ENCODE measurements at places on chromosomes 1 and 21. TPM values are rescaled to one million over a fixed set of nuclear protein-coding genes. Genes with fewer than 3 reads are reported as not detected.

GRCh38 chr1:201717286-201717685, 111.7 kb upstream of the IPO9 start:
- DNase-seq: no peak

Gene WNT3A
- polyA plus RNA-seq: not detected

DNA sequence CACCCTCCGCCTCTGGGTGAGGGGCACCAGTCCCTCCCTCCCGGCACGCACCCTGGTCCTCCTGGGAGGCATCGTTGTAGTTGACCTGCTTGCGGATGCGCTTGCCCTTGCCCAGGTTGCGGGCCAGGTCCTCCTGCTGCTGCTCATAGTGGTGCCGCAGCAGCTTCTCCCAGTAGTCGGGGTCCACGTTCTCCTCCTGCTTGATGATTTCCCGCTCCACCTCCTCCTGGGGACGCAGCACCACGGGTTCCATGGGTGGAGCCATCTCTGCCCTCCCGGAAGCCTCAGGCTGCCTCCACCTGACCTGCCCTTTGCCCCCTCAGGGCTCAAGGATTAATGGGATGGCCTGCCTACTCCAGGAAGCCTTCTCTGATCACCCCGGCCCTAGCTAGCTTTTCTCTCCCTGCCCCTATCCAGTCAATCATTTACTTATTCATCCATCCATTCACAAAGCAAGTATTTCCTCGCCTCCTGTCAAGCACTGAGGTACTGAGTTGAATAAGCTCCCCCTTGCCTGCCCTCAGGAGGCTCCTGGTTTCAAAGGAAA, 53.5 kb downstream of the CHD5 start:
- no peak for DNase-seq

DNA sequence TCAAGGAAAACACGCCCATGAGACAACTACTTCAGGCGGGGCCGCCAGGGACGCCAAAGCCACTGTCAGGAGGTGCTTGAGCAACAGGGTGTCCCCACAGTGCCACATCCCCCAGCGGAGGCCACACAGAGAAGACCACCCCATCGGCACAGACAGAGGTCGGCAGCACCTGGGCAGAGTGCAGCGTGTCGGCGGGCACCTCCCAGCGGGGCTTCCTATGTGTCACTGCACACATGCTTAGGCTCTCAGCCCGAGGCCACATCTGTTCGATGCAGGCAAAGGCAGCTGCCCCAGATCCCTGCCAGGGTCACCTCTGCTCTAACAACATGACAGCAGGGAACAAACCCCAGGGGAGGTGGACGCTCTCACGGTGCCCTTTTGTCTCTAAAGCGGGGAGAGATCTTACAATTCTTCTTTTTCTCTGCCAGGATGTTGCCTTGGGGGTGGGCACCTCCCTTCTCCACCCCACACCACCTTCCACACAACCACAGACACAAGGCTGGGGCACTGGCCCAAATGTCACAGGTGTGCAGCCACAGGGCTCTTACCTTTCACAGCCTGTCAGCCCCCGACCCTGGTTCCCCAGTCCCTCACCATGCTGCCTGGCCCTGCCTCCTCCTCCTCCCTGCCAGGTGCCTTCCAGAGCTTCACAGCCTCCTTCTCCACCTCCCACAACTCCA, 4.2 kb downstream of the KRTAP10-8 start:
- DNase-seq: no peak

DNA sequence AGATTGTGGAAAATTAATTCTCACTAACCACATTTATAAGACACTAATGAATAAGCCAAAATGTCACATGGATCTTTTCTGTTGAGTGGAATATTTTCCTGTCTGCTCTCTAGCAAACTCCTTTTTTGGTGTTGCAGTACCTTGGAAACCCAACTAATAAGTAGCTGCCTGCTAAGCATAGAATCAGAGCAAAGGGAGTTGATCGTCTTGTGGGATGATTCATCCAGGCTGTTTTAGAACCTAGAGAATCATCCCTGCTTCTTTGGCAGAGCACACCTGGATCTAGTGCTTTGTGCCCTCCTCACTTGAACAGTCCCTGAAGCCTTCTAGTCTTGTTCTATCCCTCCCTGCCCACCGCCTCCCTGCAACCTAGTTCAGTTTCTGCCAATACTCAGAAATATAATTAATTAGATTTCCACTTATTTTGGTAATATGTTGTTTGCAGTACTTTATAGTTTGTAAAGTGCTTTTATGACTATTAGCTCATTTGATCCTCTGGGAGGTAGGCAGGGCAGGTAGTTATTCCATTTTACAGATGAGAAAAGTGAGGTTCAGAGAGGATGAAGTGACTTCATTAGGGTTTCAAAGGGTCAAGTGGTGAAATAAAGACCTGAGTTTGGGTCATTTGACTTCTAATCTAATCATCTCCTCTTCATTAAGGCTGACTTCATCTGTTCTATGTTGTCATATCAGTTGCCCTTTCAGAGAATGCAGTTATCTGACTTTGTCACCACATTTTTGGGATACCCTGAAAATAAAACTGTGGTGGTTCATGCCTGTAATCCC, 2.5 kb downstream of the AGO4 start:
- no peak for DNase-seq

GRCh38 chr1:222529916-222530315, 18.0 kb downstream of the HHIPL2 start:
- DNase-seq: no peak

- peak; percentile 77 for DNase-seq
Measured at GRCh38 chr1:168799927-168800605, 71.1 kb upstream of the DPT start.

Gene RCSD1
- polyA plus RNA-seq: 7.4 TPM

GRCh38 chr1:67226688-67227087, 60.4 kb downstream of the IL23R start:
- no peak for DNase-seq

Gene SH3BGRL3
- 87.3 TPM for polyA plus RNA-seq

DNA sequence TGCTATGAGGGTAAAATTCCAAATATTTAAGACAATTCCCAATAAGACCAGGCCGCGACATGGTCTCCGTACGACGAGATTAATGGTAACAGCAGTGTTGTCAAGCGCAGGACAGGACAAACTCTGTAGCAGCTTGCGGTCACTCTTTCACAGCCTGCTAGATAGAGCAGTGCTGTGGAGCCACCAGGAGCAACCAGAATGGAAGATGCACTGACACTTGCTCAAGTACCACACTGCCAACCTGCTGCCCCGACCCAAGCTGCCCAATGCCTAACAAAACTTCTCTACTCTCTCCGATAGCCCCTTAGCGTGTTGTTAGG, 636 bp downstream of the WARS2 start:
- no peak for DNase-seq
